Activated T-helper 17 cell treated with anti-CD3 and anti-CD28 coated beads, Interleukin-2, amount 50 U/mL, for 72 hours (primary cell): ENCODE measurements at places on chromosomes 3 and 15. TPM values are rescaled to one million over a fixed set of nuclear protein-coding genes. Genes with fewer than 3 reads are reported as not detected.
A peak's percentile ranks its signal among the peaks of the same experiment; 100 is the strongest.

Gene STXBP5L
- total RNA-seq, result not detected

DNA sequence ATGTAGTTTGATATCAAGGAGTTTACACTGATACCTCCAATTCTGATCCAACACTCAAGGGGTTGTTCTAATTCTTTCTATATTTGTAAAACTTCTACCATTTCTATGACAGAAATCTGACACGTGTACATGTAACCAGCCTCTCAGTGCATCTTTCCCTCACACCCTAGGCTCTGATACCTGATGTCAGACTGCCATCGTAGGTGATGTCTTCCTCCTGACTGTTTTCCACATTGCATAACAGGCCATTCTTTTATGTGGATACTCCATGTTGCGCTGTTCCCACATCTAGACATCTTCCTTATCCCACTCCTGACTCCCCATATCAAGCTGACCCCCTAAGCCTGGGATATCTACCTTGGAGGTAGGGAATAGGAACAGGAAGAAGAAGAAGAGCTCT, 159.1 kb downstream of the FNDC3B start:
- ATAC-seq, result no peak

DNA sequence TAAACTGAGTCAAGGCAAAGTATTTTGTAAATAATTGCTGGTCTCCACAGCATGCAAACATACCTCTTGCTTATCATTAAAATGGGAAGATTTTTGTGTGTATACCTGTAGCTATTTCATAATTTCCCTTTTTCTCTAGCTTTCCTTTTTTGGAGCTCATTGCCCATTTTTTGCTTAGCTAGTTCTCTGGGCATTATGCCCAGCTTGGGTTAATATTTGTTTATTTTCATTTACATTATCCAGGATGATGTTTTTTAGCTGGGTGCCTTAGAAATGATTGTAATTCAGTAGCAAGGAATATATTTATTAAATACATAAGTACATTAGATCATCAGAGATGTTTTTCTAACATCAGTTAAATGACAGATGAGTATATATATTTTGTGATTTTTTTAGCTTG, 1271.7 kb upstream of the GBE1 start:
- no peak for ATAC-seq

DNA sequence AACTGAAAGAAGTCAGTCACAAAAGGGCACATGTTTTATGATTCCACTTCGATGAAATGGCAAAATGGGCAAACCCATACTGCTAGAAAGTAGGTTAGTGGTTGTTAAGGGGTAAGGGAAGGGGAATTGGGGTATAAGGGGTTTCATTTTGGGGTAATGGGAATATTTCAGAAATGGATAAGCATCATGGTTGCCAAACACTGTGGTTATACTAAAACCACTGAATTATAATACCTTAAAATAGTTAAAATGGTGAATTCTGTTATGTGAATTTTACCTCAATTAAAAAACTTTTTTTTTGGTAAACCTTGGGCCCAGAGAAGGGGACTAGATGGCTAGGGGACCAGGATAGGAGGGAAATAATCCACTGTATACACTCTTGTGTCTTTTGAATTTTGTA, 52.3 kb upstream of the BHLHE40 start:
- ATAC-seq, result peak; percentile 26

Gene EFHB
- 0.58 TPM for total RNA-seq

DNA sequence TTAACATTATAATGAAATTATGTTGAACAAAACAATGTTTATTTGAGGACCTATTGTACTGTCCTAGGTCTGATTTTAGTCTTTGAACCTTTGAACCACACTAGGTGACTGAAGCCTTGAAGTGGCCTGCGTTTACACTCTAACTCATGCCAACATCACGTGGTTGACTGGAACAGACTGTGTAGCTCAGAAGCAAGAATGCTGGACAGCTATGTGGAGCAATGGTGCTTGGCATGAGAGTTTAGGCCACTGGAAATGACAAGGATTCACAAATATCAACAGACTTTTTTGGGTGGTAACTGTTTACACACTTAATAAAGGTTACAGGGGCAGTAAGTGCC, 391.5 kb downstream of the RAP2B start:
- ATAC-seq, result no peak

- peak; percentile 81 for ATAC-seq
Measured at GRCh38 chr3:67790043-67790442, 135.6 kb upstream of the SUCLG2 start.

Gene HRH1
- 1.1 TPM for total RNA-seq

DNA sequence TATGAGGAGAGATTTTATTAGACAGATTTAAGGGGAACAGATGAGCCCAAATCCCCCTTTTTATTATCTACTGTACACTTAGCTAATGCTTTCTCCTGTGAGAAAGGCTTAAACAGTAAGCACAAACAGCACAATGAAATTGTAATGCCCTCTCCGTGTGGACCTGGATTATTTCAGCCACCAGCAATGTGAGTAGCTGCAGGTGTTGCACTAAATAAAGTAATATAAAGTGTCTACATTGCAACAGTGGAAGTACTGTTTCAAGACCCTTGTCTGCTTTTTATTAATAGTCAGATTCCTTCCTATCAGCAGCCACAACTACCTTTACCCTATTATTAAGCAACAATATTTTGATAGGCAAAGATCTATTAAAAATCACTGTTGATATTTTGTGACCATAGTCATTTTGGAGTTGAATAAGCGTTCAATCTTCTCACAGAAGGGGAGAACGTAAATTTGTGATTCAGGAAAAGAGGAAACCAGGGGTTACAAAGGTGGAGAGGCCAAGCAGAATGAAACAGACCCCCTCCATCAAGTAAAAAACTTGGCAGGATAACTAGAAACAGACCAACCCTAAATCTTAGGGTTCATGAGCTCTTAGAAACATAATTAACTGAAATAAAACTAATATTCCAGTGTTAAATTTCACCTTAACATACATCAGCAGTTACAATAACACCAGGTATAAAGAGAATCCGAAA, 422.6 kb downstream of the MECOM start:
- no peak for ATAC-seq

Gene RTP1
- total RNA-seq, result not detected

- ATAC-seq, result no peak
Measured at GRCh38 chr3:147412917-147413685, 3.9 kb downstream of the ZIC1 start.

- ATAC-seq, result peak; percentile 60
Measured at GRCh38 chr3:11288786-11289637, 16.8 kb downstream of the ATG7 start.

DNA sequence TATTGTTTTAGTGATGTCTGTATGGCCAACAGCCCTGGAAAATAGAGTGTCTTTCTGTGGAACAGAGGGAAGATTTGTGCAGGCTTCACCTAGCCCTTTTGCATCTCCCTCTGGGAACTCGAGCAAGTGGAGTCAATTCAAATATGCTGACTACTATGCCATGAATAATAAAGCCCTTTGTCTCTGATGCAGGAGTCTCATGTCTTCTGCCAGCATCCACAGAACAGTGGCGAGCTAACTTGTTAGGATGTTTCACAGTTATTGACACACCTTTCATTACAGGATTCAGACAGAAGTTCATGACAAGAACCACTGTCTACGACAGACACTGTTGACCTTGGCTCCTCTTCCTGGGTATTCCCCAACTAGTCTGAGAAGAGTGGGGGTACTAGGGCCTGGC, 15.6 kb upstream of the CCDC54 start:
- ATAC-seq, result no peak

DNA sequence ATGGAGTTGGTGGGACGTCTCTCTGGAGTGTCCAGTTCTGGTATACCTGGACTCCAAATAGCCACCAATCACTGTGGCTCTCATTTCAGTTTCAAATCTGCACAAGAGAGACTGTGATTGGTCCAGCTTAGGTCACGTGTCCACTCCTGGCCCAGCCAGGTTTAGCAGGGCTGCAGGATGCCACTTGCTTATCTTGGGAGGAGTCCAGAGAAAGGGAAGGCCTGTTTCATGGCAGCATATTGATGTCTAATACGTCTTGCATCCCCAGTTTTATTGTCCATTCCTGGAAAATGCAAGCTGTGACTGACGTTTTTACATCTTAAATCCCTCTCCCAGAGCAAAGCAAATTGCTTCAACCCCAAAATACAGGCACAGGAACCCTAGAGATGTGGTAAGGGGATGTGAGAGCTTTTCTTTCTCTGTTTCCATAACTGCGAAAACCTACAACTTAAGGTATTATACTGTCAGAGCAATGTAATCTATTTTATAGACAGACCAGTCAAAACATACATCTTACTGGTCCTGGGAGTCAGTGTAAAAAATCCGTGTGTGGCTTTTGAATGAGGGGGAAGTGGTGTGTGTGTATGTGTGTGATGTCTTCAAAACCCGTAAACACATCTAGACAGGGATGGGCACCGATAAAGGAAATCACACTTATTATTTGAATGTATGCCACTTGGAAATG, 274.4 kb downstream of the TLE3 start:
- ATAC-seq, result no peak

GRCh38 chr3:128051837-128052594, at the start of gene SEC61A1:
TSS of gene SEC61A1 (plus strand) at chr3:128052437. CDS start at chr3:128052553, 116 bp downstream.
- peak; percentile 94 for ATAC-seq

Gene GNL3
- total RNA-seq, result 189 TPM

Gene SKOR1
- 0.13 TPM for total RNA-seq

DNA sequence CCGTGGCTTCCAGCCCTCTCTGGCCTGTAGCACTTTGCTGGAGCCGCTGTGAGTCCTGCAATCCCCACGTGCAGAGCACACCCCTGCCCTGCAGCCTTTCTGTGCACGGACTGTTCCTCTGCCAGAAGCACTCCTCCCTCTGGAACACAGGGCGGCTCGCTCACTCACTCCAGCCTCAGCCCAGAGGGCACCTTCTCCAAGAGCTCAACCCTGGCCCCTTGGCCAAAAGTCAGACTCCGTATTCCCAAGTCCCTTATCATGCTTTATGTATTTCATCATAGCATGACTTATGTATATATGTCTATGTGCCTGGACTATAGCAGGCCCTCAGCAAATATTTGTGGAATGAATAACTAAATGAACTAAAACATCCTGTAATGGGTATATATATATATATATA, 63.2 kb downstream of the ASB7 start:
- ATAC-seq, result no peak

GRCh38 chr3:152127058-152127457, 141.7 kb upstream of the MBNL1 start:
- peak; percentile 96 for ATAC-seq

- ATAC-seq, result no peak
Measured at GRCh38 chr3:113536627-113537101, 4.3 kb downstream of the SIDT1 start.

DNA sequence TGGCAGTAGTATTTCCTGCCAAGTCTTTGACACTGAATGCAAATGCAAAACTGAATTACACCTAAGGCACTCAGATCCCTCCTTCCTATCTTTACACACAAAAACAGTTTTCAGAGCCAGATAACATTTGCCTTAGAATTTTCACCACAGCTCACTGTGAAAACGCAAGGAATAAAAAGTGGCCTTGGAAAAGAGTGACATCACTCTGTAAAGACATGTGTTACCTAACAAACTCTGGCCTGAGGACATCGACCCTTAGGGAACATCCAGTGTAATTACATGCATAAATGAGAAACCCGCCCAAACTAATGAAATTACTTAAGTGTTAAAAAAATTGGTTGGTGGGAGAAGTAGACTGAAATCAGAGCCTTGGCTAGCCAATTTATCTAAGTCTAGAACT, 88.9 kb downstream of the PLOD2 start:
- no peak for ATAC-seq

Gene HGD
- 0.82 TPM for total RNA-seq

Gene GPR62
- total RNA-seq, result not detected

Gene DUOX1
- 0.06 TPM for total RNA-seq

Gene ITIH1
- total RNA-seq, result not detected

- ATAC-seq, result no peak
Measured at GRCh38 chr15:30962659-30963058, 28.8 kb downstream of the MTMR10 start.

DNA sequence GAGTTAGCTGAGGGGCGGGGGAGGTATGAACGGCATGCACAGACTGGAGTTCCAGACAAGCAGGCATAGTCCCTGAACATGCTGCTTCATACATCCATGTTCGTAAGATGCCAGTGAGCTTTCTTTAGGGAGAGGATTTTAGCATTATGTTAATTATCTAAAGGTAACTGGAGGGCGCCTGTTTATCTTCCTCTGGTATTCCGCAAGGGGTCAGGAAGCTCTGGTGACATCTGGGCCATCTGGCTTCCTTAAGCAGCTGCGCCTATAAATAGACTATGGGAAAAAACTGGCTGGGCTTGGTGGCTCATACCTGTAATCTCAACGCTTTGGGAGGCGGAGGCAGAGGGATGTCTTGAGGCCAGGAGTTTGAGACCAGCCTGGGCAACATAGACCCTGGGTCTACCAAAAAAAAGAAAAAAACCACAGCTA, 1.5 kb upstream of the FBXO22 start:
- no peak for ATAC-seq

DNA sequence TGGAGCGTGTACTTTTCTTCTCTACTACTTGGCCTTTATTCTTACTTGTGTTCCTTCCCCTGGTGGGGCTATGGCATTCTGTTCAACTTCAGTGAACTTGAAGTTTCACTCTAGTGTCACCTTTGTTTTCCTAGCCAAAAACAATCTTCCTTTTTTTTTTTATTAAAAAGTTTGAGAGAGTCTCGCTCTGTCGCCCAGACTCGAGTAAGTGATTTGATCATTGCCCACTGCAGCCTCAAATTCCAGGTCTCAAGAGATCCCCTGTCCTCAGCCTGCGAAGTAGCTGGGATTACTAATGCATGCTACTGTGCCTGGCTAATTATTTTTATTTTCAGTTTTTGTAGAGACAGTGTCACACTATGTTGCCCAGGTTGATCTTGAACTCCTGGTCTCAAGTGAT, 124.8 kb downstream of the SST start:
- ATAC-seq, result no peak

Gene MYL3
- total RNA-seq, result not detected

- ATAC-seq, result peak; percentile 87
Measured at GRCh38 chr3:13069495-13069894, 3.7 kb downstream of the IQSEC1 start.

DNA sequence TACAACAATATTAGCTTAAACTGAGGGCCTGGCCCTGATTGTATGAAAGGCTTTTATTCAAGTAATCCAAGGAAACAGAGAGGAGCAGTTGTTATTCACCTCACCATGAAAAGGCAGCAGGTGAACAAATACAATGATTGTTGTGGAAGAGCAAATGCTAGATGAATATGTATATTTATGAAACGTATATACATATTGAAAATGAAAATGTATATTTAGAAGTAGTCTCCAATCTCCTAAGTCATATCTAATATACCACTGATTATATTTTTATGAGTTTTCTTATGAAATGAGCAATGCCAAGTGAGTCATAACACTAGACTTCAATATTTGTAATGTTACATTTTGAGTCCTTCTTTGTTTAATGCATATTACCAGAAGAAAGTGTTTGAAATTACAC, 116.2 kb upstream of the KCNMB2 start:
- peak; percentile 68 for ATAC-seq
